ENCODE measurements at places on chromosomes 12 and 14.
A peak's percentile ranks its signal among the peaks of the same experiment; 100 is the strongest.

- no peak for DNase-seq
Observed at GRCh38 chr14:35362911-35363374, 41.6 kb downstream of the NFKBIA start.

GRCh38 chr14:85315290-85315689 lies 214.7 kb upstream of the FLRT2 start:
- no peak for DNase-seq

DNA sequence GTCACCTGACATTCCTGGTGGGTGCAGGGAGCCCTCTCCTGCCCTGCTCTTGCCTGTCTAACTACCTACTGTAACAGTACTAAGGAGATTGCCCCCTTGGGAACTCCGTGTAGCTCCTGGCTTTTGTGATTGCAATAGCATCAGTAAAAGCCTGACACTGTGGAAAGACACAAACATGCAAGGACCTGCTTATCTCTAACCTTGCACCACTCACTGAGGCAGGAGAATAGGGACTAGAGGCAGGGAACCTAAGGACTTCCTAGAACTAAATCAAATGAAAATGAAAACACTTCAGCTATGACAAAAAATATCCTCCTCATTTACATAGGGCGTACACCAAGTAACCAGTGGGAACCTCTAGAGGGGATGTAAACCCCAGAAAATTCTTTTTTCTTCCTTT lies 28.5 kb downstream of the TUBA1A start:
- no peak for DNase-seq

GRCh38 chr12:2581293-2582045 lies 213.3 kb upstream of the FKBP4 start:
- DNase-seq: no peak

DNA sequence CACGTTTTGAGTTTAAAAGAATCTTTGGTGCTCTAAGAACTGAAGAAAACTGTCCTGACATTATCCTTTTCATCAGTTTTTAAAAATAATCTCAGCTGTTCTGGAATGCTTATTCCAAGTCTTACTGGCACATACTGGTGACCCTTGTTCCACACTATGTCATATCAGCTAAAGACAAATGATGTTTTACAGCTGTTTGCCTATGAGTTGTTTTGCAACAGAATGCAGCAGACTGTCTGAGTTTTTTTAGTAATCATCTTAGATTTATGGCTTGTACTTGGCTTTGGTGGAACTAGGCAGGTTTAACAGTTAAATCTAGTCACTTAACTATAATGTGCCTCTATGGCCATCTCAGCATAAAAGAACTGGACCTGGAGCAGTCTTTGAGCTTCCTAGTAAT lies 91.6 kb upstream of the GRIN2B start:
- DNase-seq: no peak

GRCh38 chr14:30798961-30799360 lies 75.4 kb upstream of the COCH start:
- no peak for DNase-seq

DNA sequence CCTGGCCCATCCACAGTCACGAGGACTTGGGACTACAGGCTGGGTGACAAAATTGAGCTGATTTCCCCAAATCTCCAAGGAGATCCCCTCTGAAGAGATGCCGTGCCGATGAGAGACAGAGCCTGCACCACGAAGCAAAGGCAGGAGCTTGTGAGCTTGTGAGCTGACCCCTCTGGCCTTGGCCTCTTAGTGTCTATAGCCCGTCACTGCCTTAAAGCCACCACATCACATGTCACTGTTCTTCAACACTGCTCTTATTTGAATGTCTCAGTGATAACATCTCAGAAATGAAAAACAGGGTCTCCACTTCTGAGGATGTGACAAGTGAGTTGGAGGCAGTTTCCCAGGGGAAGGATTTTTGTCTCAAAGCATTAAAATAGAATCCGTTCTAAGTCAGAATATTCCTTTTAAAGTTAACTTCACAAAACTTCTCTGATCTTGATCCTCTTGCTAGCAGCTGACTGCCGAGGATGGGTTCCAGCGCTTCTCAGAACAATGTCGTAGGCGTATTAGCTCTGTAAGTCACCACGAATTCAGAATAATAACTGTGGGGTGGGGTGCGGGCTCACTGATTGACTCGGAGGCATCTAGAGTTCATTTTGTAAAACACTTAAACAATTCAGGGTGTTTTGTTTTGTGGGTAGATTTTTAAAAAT lies 37.5 kb downstream of the CHST11 start:
- no peak for DNase-seq

DNA sequence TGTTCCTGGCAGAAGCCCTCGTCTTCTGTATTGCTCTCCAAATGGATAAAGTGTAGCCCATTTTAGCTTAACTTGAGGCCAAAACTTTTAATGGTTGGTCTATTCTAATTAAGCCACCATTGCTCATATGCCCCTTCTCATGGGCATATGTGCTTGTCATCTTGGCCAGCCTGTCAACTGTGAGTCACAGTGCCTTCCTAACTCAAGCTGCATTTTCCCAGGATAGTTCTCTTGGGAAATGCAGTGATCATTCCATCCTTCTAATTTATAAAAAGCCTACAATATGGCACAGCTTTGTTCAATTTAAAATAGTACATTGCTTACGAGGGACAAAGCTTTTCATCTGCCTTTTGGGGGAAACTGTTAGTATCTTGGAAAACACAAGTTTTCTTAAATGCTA lies 6.6 kb downstream of the PTHLH start:
- peak; percentile 28 for DNase-seq

DNA sequence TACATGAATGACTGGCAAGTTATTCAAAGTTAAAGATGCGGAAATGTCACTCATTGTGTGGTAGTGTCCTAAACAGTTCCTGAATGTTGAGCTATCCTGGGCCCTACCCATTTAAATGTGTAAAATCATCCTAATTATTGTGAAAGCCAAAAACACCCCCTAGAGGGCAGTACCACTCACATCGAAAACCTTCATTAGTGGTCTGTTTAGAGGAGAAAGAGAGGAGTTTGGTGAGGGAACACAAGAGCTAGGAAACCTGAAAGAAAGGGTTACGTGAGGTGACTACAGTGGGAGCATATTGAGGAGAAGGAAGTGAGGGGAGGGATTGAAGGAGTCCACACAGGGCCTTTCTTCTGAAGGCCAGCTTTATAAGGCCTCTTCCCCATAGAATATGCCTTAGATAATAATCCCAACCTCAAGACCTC lies 2.5 kb upstream of the TEP1 start:
- peak; percentile 51 for DNase-seq

DNA sequence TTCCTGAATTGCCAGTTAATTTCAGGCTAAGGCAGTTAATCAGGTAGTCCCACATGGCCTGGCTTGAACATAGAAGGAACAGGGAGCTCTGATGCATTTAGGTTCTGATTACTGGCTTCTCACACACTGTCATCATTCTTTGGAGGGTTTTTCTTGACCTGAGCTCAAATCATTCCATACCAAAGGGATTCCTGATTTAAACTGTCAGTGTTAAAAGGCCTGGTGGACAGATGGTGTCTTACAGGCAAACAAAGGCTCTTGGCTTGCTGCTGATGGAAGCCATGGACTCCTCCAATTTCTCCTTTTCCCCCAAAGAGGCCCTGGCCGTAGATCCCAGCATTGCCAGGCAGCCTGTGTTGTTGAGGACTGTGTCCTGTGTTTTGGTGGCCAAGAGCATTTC lies 30.2 kb downstream of the CACNA1C start:
- DNase-seq: no peak

DNA sequence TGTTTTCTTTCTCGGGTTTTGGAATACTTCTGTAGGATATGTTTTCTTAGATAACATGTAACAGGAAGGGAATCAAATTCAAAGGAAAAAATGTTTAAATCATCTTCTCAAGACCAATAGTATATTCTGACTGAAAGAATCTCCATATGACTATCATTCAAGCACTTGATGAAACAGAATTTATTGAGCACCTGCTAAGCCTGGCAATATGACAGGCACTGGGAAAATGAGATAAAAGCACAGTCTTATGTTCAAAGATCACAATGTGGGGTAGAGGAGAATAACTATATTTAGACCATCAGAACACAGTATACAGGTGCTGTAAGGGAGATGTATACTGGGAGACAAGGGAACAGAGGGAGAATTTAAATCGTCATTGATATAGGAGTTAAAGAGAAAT lies 19.1 kb upstream of the TMEM30B start:
- DNase-seq: no peak

GRCh38 chr12:105862163-105862821 lies 276.5 kb downstream of the NUAK1 start:
- no peak for DNase-seq

DNA sequence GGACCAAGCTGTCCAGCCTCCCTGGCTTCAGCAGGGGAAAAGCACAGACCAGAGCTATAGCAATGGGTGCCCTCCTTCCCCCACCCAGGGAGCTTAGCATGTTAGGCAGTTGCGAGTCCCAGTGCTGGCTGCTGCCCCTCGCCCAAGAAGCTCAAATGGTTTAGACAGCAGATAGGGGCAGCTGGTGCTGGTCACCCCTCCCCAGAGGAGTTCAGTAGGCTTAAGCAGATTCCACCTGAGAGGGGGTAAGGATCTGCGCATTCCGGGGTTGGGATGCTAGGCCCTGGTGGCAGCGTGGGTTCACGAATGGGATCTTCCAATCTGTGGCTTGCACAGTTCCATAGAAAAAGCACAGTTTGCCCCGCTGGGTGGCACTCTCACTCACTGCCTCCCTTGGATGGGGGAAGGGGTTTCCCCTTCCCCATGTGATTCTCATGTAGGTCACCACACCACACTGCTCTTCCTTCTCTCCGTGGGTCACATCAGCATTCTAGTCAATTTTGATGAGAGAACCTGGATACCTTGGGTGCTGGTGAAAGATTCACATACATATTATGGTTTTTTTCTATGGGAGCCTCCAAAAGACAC lies 665.6 kb downstream of the C12orf50 start:
- no peak for DNase-seq

GRCh38 chr12:75337905-75338304 lies 3.4 kb downstream of the GLIPR1L1 start:
- no peak for DNase-seq

DNA sequence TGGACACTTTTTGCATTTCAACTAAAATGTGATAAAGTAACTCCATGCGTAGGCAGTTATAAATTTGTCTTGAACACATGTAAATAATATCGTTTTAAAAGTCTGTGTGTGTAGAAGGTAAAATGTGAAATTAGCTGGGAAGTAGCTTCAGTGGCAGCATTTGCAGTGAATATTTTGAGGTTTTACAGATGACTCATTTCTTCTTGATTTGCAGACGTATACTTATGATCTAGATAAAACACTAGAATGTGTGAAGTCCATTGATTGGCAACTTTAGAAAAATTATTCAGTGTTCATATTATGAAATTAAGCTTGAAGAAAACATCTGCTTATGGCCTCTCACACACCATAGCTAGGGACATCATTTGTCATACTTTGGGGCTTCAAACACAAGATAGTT lies 788.6 kb upstream of the NOVA1 start:
- no peak for DNase-seq

DNA sequence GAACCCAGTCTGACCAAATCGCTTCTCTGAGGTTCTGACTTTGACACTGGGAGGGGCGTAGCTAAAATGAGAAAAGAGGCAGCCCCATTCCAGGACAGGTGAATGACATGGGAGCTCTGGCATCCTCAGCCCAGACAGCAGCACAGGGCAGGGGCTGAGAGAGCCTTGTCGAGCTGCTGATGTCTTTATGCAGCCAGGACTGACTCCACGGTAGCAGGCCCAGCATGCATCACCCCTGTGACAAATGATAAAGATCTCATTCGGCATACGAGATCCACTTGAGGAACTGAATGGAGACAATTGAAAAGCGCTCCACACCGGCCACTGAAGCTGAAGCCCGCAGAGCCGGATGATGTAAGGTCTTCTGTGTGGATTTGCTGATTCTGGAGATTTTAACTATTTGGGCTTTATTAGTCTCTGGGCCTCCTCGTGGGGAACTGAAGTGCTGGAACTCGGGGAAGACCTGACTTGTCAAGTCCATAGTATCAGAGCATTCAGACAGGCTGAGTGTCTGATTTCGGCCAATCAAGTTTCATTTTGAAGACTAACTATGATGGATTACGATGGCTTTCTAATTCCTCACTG lies 56.9 kb upstream of the MAP1LC3B2 start:
- no peak for DNase-seq

GRCh38 chr14:69695322-69696203 lies 71.4 kb upstream of the SRSF5 start:
- DNase-seq: no peak

DNA sequence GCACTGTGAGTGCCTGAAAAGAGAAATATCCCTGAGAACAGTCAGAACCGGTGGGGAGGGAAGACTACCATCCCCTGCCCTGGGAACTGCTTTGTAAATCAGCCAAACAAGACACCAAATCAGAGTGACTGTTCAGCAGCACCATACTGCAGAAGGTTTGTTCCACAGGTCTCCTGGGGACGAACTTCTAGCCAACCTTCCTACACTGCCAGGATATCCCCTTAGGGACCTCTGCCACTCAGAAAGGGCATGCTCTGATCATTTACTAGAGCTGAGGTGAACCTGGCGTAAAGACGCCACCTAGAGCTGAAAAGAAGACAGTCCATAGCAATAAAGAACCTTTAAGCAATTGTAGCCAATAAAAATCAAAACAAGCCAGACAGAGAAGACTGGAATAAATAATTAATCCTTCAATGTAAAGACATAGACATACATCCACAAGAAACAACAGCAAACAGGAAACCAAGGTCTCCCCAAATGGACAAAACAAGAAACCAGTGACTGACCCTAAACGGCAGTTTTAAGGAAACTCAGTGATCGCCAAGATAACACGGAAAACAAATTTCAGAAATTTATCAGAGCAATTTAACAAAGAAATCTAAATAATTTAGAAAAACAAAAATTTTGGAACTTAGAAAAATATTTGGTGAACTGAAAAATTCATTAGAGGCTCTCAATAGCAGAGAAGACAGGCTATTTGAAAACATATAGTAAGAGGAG lies 228.1 kb upstream of the AMIGO2 start:
- DNase-seq: peak; percentile 75

- no peak for DNase-seq
Observed at GRCh38 chr12:122099856-122100255, 21.3 kb downstream of the MLXIP start.

GRCh38 chr12:1091350-1091749 lies 100.3 kb downstream of the ERC1 start:
- DNase-seq: no peak

DNA sequence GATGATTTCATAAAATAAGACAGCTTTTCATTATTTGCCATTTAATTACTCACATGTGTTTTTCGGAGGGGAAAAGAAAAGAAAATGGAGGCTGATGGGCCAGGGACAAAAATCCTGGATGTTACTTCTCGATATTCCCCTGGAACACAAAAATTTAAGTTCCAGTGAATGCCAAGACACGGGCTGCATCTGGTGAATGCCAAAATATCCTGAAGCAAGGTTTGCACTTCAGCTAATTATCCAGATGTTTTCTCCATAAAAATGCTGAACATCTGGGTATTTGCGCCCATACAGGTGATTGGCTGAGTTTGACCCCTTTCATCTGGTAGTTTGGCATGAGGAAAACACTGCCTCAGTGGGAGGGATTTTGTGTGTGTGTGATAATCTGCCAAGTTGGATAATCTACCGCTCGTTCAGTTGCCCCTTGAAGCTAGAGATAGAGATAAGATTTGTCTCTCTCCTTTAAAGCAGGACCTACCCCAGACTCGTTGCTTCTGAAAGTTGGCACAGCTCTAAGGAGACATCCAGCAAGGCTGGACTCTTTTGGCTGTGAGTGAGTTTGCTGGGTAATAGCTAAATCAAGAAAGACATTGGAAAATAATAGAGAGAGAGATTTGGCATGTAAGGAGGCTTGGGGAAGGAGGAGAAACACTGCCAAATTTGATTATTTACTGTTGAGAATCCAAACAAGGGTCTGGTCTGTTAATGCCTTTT lies 390.0 kb downstream of the EGLN3 start:
- no peak for DNase-seq

Data from Caki2 (cell line).